Natural killer cell (primary cell): ENCODE measurements at places on chromosomes 12 and 14.

DNA sequence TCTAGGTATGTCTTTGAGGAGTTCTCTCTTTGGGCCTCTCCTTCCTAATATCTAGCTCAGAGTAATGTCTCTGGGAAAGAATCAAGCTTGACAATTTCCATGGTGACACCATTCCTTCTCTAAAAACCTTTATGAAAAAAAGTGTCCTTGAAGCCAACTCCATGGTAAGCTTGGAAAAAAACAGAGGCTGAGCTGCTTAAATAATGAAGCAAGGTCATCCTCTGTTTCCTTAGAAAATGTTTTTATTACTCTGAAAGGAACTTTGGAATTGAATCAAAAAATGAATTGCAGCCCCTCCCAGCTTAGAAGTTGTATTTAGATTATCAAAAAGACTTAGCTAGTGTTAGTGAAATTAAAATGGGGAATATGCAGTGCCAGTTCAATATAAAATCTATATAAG lies 166.1 kb upstream of the KITLG start:
- H3K4me1 ChIP-seq = no peaks in the 10 kb centered on the region
- H3K27ac ChIP-seq = no peak overlapping the region
- no peak for DNase-seq

DNA sequence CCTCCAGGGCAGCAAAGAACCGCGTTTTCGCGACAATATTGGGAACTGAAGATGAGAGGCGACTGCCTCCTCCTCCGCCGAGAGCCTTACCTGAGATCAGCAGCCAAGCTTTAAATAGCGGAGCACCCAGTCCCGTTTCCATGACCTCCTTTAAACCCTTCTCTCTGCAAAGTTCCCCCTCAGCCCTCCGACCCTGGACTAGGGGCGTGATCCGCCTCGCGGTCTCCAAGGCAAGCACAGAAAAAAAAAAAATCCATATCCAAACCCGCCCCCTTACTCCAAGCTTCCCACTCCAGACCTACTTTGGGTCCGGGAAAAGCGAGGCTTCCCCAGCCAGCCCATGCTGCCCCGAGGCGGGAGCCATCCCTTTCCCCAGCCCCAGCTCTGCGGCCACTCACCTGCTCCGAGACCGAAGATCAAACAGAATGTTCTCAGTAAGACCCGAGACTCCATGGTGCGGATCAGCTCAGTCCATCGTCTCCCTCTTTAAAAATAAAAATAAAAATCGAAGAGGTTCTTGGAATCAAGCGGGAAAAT lies 630 bp downstream of the NELL2 start:
- H3K27ac ChIP-seq = no peak overlapping the region
- peak overlapping the region; percentile 58 for H3K4me3 ChIP-seq
- H3K36me3 ChIP-seq = no peaks in the 10 kb centered on the region
- DNase-seq = no peak
- peaks cover 50% of the 10 kb centered on the region for H3K27me3 ChIP-seq

GRCh38 chr12:29582677-29583272 lies 85.3 kb upstream of the OVCH1 start:
- H3K27me3 ChIP-seq = no peaks in the 10 kb centered on the region
- H3K4me3 ChIP-seq = no peak overlapping the region
- H3K36me3 ChIP-seq = no peaks in the 10 kb centered on the region
- H3K27ac ChIP-seq = no peak overlapping the region

- H3K36me3 ChIP-seq = no peaks in the 10 kb centered on the region
- no peak overlapping the region for H3K4me3 ChIP-seq
- peaks cover 15% of the 10 kb centered on the region for H3K4me1 ChIP-seq
- no peaks in the 10 kb centered on the region for H3K27me3 ChIP-seq
- no peak overlapping the region for H3K27ac ChIP-seq
These were observed 234.4 kb upstream of the CRY1 start for GRCh38 chr12:107327651-107328182.

- peaks cover 9% of the 10 kb centered on the region for H3K4me1 ChIP-seq
- H3K4me3 ChIP-seq = no peak overlapping the region
- H3K36me3 ChIP-seq = peaks cover 44% of the 10 kb centered on the region
- no peak for DNase-seq
- H3K27ac ChIP-seq = no peak overlapping the region
- no peaks in the 10 kb centered on the region for H3K27me3 ChIP-seq
These were observed 8.7 kb downstream of the TESPA1 start for GRCh38 chr12:54975875-54976274.

DNA sequence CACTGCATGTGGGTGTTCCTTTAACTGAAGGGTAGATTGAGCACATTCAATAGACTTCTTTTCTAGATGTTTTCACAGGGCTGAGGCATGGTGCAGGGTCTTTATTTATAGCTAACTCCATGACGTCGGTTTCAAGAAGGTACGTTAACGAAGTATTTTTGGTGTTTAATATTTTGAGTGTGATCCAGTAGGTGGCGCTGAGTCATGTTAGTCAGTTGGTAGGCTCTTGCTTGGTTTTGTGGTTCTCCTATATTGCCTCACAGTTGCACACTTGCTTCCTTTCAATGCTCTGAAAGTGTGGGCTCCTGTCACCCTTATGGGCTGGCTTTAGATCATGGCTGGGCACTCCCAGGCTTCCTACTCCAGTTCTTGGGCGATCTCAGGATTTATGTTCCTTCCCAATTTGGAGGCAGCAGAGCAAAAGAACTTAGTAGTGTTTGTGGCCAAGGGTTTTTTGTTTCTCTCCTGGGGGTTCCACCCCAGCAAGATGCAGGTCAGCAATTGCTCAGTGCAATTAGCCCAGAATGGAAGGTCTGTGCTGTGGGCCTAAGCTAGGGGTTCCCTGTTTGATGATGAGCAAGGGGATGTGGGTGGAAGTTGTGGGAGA lies 471.6 kb upstream of the FOXG1 start:
- H3K4me1 ChIP-seq = no peaks in the 10 kb centered on the region
- no peak for DNase-seq
- H3K27me3 ChIP-seq = no peaks in the 10 kb centered on the region

DNA sequence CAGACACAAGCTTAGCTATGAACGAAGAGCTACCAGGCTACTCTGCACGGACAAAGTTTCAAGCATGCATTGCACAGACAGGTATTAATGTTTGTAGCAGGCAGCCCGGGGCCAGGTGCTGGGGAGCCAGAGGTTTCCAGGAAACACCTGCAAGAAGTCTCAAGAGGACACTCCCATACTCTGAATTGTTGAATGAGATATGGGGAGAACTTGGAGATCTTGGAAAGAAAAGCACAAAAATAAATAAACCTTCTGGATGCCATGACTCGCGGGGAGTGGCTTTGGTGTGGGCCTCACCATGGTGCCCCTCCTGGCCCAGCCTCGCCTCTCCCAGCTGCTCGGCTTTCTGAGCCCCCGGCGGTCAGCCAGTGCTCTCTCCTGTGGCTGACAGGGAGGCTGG lies 186.8 kb downstream of the TTC7B start:
- H3K4me1 ChIP-seq = peaks cover 6% of the 10 kb centered on the region
- no peak overlapping the region for H3K4me3 ChIP-seq
- no peaks in the 10 kb centered on the region for H3K27me3 ChIP-seq
- no peaks in the 10 kb centered on the region for H3K36me3 ChIP-seq
- DNase-seq = no peak

DNA sequence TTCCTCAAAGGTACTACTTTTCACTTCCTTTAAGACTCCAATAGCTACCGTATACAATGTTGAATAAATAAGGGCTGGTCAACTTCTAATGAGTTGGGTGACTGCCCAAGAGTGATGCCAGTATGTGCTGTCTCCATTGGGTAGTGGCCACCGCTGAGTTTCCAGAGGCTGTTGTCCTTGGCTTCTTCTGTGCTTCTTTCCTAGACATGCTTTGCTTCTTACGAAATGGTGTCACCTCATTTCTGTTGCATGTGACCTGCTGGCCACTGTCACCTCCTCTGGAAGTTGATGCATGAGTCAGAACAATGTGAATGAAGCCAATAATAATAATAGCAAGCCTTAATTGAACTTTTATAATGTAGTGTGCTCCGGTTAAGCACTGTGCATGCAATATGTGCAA lies 7.5 kb upstream of the NID2 start:
- H3K36me3 ChIP-seq = no peaks in the 10 kb centered on the region
- no peaks in the 10 kb centered on the region for H3K4me1 ChIP-seq
- H3K27ac ChIP-seq = no peak overlapping the region
- no peak for DNase-seq

DNA sequence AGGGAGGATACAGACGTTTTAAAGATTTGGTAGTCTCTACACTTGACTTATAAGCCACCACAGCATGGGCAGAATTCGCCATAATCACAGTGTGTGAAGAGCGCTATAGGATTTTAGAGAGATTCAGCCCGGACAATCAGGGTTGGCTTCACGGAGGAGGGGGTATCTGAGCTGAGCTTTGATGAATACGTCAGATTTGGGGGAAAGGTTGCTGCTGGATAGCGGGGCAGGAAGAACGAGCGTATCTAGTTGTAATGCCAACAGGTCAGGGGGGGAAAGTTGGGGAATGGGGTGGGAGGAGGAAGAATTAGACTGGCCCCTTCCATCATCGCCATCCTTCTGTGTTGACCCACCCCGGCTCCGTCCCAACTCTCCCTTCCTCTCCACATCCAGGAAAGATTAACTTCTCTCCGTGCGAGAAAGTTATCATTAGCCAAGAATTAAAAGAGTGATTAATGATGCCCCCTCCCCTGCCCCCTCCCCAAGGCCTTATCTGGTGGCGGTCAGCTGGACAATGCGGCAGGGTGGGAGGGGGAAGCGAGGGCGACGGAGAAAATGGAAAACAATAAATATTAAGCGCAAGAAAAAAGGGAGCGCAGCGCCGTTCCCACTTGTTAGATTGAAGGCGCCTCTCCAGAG lies 13.5 kb upstream of the GPATCH2L start:
- no peak overlapping the region for H3K27ac ChIP-seq
- no peaks in the 10 kb centered on the region for H3K36me3 ChIP-seq
- DNase-seq = no peak
- peaks cover 22% of the 10 kb centered on the region for H3K27me3 ChIP-seq
- H3K4me1 ChIP-seq = no peaks in the 10 kb centered on the region
- H3K4me3 ChIP-seq = no peak overlapping the region

DNA sequence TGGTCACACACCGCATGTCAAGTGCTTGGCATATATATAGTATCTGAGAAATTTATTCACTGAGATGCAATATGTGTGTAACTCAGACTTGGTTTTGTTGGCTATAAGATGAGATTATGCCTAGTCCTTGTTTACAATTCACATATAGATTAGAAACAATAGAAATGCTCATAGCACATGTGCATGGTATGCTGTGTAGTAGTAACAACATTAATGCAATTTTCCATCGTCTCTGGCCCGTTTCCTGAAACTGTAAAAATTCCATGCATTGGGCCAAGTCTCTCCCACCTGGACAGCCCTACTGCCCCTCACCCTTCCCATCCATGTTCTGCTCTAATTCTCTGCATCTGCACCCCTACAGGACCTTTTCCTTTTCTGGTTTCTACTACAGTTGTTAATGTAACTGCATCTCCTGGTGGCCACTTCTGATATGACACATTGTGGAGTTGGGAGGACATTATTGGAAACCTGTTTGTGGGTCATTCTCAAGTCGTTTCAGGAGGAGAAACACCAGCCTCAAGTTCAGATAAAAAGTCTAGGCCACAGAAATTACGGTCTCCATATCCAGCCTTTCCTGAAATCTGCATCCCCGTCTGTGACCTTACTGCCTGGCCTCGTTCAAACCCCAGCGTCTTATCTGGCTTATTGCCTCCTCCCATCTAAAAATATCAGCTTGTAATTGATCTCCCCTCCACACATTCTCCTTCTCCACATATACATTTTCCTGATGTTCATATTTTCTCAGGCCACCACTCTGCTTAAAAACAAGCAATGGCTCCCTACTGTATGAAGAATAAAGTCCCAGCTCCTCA lies 37.5 kb downstream of the EMP1 start:
- peak; percentile 62 for DNase-seq
- H3K27ac ChIP-seq = no peak overlapping the region
- no peaks in the 10 kb centered on the region for H3K4me1 ChIP-seq

DNA sequence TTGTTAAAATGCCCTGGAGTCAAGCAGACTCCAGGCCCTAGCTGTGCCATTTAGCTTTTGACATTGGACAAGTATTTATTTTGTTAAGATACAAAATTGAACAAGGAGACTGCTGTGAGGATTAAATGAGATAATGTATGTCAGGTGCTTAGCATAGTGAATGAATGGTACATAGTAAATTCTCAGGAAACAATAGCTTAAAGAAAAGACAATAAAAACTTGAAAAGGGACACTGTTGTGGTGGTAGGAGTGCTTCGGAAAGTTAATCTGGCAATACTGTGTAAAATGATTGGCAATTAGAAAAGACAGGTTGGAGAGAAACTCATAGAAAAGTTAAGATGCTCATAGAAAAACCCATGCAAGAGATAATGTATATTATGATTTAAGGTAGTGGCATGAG lies 19.7 kb downstream of the PALS1 start:
- H3K4me1 ChIP-seq = no peaks in the 10 kb centered on the region
- no peak for DNase-seq
- no peaks in the 10 kb centered on the region for H3K27me3 ChIP-seq
- no peaks in the 10 kb centered on the region for H3K36me3 ChIP-seq
- no peak overlapping the region for H3K27ac ChIP-seq
- H3K4me3 ChIP-seq = no peak overlapping the region

GRCh38 chr14:102975662-102976061 lies 53.2 kb downstream of the AMN start:
- DNase-seq = no peak

GRCh38 chr12:31877884-31878283 lies 81.3 kb upstream of the RESF1 start:
- no peak for DNase-seq
- no peak overlapping the region for H3K4me3 ChIP-seq
- H3K36me3 ChIP-seq = peaks cover 3% of the 10 kb centered on the region
- H3K27ac ChIP-seq = peak overlapping the region; percentile 10
- peaks cover 41% of the 10 kb centered on the region for H3K4me1 ChIP-seq

DNA sequence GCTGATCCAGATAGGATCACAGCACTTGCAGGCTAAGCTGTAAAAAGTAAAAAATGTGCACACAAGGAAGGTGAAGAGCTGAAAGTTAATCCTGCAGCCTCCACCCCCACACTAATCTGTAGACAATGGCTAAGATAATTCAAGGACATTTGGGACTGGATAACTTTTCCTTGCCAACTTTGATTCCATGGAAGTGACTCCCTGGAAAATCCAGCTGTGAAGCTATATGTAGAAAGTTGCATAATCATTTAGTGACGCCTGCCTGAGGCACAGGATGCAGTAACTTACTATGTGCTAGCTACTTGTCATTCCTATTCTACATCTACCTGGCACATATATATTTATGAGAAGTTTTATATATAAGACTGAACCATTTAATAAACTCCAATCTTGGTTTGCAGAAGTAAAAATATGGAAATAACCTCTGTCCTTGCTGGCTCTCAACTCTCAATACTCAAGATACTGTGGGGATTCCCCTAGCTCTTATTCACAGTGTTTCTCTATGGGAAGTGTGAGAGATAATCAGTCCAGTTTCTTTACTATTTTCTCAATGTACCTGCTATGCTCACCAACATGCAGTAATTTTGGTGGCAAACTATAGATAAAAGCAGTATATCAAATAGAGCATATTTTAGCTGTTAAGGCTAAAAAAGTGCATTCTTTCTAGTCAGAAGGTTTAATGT lies 14.8 kb downstream of the LDHB start:
- no peak overlapping the region for H3K27ac ChIP-seq
- DNase-seq = peak; percentile 22
- peaks cover 78% of the 10 kb centered on the region for H3K36me3 ChIP-seq

DNA sequence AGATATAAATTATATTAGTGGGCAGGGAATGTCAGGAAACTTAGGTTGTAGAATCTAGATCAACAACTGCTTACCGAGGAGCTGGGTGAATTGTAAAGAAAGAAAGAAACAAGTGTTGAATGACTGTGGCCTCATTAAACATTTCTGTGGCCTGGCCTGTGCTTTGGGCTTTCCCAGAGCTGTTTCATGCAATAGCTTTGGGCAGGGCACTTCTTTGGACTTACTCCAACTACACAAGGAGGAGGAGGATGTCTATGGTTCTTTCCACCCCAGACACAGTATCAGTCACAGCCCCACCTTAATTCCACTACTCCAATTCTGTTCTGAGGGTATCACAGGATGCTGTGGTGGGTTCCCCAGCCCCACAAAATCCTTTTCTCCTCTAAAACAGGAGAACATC lies 38.0 kb downstream of the DPF3 start:
- peaks cover 3% of the 10 kb centered on the region for H3K4me1 ChIP-seq
- no peaks in the 10 kb centered on the region for H3K27me3 ChIP-seq
- DNase-seq = no peak
- no peak overlapping the region for H3K27ac ChIP-seq
